ENCODE measurements at places on chromosomes 16 and 17. TPM values are rescaled to one million over a fixed set of nuclear protein-coding genes. Genes with fewer than 3 reads are reported as not detected.

EPN3 gene
- 108 TPM for total RNA-seq

LYRM1 gene
- total RNA-seq: 26.1 TPM

AARSD1 gene
- total RNA-seq: 34.2 TPM

QPRT gene
- 11.1 TPM for total RNA-seq

CDYL2 gene
- 42.8 TPM for total RNA-seq

C16orf74 gene
- 19.3 TPM for total RNA-seq

ARL17A gene
- 7.9 TPM for total RNA-seq

AURKB gene
- total RNA-seq: 2.1 TPM

CCDC47 gene
- total RNA-seq: 50.3 TPM

CES1 gene
- total RNA-seq: 18.7 TPM

DRC3 gene
- 4.5 TPM for total RNA-seq

TSNAXIP1 gene
- 2.1 TPM for total RNA-seq

AXIN2 gene
- 32.3 TPM for total RNA-seq

C16orf54 gene
- total RNA-seq: 1.2 TPM

CNTD1 gene
- total RNA-seq: 1.4 TPM

MEIOC gene
- 21.8 TPM for total RNA-seq

PPP1R1B gene
- 69.0 TPM for total RNA-seq

OR1A1 gene
- not detected for total RNA-seq

PIRT gene
- total RNA-seq: not detected

SLX4 gene
- total RNA-seq: 4.9 TPM

ADORA2B gene
- total RNA-seq: 14.6 TPM

RAMP2 gene
- total RNA-seq: 16.3 TPM

DNAH2 gene
- total RNA-seq: 4.9 TPM

MRPL45 gene
- total RNA-seq: 37.3 TPM

DNAJA3 gene
- 60.0 TPM for total RNA-seq

CFAP119 gene
- total RNA-seq: 13.2 TPM

SLC43A2 gene
- total RNA-seq: 11.8 TPM

DRC7 gene
- total RNA-seq: 5.5 TPM

RMI2 gene
- total RNA-seq: 6.0 TPM

RAB11FIP3 gene
- 33.2 TPM for total RNA-seq

MSI2 gene
- 53.1 TPM for total RNA-seq

TRPV2 gene
- 11.0 TPM for total RNA-seq

COG1 gene
- 52.5 TPM for total RNA-seq

PDE6G gene
- total RNA-seq: not detected

ASPA gene
- total RNA-seq: 0.46 TPM

ADAD2 gene
- total RNA-seq: 47.7 TPM

MT1F gene
- total RNA-seq: 37.3 TPM

DNAAF1 gene
- 8.2 TPM for total RNA-seq

SCIMP gene
- 2.3 TPM for total RNA-seq

USP32 gene
- total RNA-seq: 59.3 TPM

ITGAD gene
- total RNA-seq: not detected

CCL4 gene
- 1.5 TPM for total RNA-seq

METTL26 gene
- total RNA-seq: 207 TPM

IRX5 gene
- 38.8 TPM for total RNA-seq

SLC5A10 gene
- total RNA-seq: not detected

TM4SF5 gene
- total RNA-seq: not detected

DNAAF8 gene
- total RNA-seq: 7.1 TPM

CLEC3A gene
- 0.51 TPM for total RNA-seq

HBM gene
- total RNA-seq: not detected

GOSR1 gene
- total RNA-seq: 39.5 TPM

KRTAP4-3 gene
- not detected for total RNA-seq

C16orf92 gene
- total RNA-seq: not detected

STH gene
- not detected for total RNA-seq

PIK3R5 gene
- total RNA-seq: 10.4 TPM

CARD14 gene
- 27.3 TPM for total RNA-seq

WNT9B gene
- 0.85 TPM for total RNA-seq

NOB1 gene
- 29.8 TPM for total RNA-seq

Measured in prostate gland (tissue), 2 donors.